SW480 (cell line): ENCODE measurements at places on chromosomes 1 and 21.

DNA sequence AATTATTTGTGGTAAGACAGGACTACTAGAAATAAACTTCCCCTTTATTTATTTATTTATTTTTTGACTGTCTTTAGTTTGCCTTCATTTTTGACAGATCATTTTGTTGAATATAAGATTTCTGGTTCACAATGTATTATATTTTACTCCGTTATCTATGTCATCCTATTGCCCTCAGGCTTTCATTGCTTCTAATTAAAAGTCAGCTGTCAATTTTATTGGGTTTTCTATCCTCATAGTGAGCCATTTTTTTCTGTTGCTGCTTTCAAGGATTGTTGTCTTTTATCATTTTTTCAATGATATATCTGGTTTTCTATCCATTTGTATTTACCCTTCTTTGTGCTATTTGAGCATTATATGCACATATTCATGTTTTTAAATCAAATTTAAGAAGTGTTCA is 866.2 kb downstream of the LRRIQ3 start:
- no peak for DNase-seq

DNA sequence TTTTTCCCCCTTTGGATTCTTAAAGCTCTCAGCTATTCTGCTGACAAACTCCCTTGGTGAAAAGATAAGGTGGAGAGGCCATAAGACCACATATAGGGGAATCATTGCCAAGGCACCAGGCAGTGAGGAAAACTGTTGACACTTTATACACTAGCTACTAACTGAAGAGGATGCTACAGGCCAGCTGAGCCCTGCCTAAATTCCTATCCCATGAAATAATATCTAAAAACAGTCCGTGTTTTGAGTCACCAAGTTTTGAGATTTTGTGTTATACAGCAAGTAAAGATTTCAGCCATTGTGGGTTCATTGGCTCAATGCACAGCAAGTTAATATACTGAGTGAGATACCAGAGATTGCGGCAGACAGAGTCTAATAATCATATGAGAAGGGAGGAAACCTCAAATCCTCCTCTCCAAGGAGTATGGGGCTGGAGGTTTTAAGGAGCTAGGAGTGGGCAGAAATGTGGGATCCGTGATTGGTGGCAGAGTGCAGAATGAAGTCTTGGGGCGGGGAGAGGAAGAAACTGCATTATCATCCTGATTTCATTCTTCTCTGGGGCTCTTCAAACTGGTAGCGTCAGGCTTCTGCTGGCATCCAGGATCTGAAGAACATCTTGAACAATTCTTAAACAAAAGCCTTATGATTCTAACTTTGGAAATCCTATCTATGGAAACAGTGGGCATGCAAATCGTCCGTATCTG is 9.2 kb downstream of the CLDN8 start:
- no peak for DNase-seq

DNA sequence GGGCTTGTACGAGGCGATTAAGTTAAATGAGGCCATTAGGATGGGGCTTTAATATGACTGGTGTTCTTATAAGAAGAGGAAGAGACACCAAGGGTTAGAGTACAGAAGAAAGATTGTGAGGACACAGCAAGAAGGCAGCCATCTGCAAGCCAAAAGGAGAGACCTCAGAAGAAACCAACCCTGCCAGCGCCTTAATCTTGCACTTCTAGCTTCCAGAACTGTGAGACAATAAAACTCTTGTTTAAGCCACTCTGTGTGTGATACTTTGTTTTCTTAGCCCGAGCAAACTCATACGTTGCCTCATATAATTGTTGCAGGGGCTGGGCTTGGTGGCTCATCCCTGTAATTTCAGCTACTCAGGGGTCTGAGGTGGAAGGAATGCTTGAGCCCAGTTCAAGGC is 33.6 kb upstream of the RGS16 start:
- DNase-seq: no peak

GRCh38 chr1:176735201-176735600 is 272.2 kb downstream of the PAPPA2 start:
- DNase-seq: no peak

DNA sequence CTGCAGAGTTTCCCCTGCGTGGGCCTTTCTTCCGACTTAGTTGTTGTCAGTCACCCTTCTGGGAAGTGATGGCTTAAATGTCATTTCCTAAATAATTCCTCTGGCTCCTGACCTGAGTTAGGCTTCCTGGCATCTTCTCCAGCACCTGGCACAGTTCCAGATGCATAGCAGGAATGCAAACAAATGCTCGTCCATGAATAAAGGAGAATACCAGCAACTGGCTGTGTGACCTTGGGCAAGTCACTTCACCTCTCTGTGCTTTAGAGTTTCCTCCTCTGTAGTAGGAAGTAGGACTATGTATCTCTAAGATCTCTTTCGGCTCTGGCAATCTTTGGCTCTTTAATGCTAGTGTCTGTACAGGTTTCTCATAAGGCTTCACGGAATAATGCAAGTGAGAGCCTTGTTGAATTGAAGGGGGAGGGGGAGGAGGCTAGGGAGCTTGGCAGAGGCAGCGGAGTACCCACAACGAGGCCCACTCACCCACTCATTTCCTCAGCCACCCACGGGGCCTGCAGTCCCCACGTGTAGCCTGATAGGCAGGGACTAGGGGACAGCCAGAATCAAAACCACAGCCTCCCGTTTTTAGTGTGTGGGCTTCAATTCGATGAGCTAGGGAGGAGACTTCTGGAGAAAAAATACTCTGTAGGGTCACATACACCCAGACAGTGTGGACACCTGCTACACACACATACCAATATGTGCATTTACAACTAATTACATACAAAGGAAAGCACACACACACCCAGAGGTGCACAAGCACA is 48.1 kb downstream of the TENT5C start:
- DNase-seq: no peak

GRCh38 chr1:199123615-199124014 is 484.8 kb downstream of the PTPRC start:
- DNase-seq: peak; percentile 15

GRCh38 chr1:196955926-196956325 is 12.4 kb downstream of the CFHR2 start:
- DNase-seq: no peak

- DNase-seq: no peak
Observed at GRCh38 chr1:59833022-59833421, 18.3 kb downstream of the HOOK1 start.

DNA sequence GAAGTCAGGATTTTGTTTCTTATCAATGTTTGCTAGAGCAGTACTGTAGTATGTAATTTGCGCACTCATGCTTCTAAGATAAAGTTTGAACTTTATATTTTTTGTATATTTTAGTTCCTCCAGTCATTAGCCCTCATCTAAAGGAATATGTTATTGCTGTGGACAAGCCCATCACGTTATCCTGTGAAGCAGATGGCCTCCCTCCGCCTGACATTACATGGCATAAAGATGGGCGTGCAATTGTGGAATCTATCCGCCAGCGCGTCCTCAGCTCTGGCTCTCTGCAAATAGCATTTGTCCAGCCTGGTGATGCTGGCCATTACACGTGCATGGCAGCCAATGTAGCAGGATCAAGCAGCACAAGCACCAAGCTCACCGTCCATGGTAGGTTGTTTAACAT is 252.2 kb downstream of the TPR start:
- DNase-seq: no peak

GRCh38 chr1:8813016-8813763 is 4.2 kb downstream of the RERE start:
- DNase-seq: no peak

DNA sequence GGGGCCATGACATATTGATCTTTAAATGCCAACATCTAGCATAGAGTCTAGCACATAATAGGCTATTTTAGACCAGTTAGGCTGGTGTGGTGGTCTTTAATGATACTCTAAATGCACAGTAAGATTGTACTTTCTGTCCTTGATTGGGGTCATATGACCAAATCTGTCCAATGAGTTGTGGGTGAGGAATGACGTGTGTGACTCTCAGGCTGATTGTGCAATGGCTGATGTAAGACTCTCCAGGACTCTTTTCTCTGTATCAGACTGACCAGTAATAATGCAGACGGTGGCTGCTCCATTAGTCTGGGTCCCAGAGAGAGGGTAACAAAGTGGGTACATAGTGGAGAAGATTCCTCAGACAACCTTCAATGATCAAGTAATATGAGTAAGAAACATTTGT is 541.6 kb upstream of the CAMK1G start:
- DNase-seq: no peak

GRCh38 chr1:100542285-100542684 is 4.3 kb downstream of the GPR88 start:
- no peak for DNase-seq

GRCh38 chr1:99644279-99645004 is 1.5 kb upstream of the PALMD start:
- DNase-seq: no peak
